ENCODE measurements at places on chromosomes 12 and 14.
A peak's percentile ranks its signal among the peaks of the same experiment; 100 is the strongest.

- no peak for DNase-seq
Observed at GRCh38 chr12:16863742-16864141, 257.8 kb upstream of the LMO3 start.

- no peak for DNase-seq
Observed at GRCh38 chr14:35406506-35407305, 2.2 kb upstream of the NFKBIA start.

DNA sequence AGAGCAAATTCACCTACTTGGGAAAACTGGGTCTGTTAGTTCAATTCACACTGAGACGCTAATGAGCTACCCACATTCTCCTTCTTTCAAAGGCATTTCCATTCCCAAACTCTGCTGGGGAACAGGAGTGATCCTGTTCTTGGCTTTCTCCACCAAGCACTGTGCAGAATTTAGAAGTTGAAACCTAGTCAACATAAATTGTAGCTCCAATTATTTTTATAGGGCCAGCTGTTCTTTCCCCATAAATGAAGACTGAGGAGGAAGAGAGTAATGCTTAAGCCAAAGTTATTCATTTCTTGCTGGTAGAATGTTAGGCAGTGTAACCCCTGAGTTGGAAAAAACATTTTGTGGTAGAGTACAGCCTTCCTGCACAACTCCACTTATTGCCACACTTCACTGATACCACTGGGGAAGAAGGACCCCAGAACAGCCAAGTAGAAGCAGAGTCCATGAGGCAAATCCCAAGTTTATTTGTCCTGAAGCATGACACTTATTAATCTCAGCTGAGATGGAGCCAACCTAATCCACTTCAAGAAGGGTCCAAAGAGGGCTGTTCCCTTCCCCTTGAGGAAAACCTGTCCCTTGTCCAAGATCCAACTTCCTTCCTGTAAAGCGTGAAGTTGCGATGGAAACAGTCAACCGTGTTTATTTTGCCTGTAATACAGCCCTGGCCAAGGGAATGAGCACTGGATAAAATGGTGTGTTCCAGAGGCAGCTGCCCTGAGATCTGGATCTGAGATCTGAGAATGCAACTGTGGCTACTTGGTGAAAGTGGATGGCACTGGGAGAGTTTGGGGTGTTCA is 151.8 kb downstream of the TBX5 start:
- DNase-seq: no peak

- no peak for DNase-seq
Observed at GRCh38 chr14:91732859-91733477, 1.1 kb upstream of the CATSPERB start.

- DNase-seq: no peak
Observed at GRCh38 chr14:49863487-49864281, 11.1 kb upstream of the NEMF start.

DNA sequence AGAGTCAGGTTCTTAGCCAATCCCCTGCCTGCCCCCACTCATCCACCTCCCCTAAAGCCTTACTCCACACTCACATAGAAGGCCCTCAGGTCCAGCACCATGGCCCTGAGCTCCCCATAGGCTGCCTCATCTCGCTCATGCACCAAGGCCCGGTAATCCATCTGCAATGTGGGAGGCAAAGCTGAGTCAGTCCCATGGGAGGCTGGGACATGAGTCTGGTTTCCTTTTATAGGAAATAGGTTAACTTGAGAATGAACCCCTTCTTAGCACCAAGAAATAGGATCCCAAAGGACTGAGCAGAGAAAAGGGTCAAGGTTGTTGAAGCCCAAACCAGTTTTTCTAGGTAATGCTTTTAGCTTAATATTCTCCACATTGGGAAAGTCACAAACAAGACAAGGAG is 2.1 kb upstream of the EMC9 start:
- DNase-seq: no peak

- DNase-seq: no peak
Observed at GRCh38 chr12:52361553-52361952, 5.7 kb downstream of the KRT85 start.

GRCh38 chr12:26918321-26919215 is 19.2 kb downstream of the INTS13 start:
- no peak for DNase-seq

DNA sequence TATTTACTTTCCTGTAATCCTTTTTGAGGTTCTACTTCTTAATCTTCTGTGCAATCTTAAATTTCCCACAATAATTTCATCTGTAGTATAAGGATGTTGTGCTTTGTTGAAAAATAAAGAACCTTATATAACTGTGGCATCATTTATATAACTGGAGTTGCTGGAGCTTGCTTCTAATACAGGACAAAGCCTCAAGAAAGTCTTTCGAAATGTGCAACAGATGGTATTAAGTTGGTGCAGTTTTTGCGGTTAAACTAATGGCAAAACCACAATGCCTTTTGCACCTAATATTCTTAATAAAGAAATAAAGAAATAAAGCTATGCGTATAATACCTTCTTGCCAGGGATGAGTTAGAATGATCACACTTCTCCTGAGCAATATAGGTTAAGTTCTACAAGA is 180.0 kb downstream of the KITLG start:
- no peak for DNase-seq

DNA sequence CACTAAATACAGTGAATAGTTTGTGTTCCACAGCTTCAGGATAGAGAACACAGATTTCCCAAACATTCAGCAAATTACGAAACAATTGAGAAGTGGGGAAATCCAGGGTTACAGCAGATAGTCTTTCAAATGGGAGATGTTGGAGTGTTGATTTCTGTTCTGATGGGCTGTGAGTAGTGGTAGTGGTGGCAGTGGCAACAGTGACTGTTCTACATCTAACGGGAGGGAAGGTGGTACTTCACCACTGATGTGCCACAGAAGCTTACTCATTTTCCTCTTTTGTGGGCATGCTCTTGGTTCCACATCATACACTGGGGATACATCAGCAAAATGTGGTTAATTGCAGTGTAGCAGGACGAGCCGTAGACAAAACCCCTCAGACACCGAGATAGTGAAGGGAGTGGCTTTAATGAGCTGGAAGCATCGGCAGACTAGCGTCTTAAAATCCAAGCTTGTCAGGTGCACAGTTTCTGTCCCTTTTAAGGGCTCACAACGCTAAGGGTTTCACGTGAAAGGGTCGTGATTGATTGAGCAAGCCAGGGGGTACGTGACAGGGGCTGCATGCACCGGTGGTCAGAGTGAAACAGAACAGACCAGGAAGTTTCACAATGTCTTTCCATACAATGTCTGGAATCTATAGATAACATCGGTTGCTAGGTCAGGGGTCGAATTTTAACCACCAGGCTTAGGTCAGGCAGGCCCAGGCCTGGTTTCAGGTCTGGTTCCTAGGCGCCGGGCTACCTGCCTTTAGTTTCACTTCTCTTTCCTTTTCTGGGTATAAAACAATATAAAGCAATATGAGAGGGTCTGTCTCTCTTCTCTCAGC is 330.6 kb upstream of the FBXO33 start:
- DNase-seq: no peak

GRCh38 chr12:6832125-6832524 is 3.9 kb downstream of the P3H3 start:
- no peak for DNase-seq

DNA sequence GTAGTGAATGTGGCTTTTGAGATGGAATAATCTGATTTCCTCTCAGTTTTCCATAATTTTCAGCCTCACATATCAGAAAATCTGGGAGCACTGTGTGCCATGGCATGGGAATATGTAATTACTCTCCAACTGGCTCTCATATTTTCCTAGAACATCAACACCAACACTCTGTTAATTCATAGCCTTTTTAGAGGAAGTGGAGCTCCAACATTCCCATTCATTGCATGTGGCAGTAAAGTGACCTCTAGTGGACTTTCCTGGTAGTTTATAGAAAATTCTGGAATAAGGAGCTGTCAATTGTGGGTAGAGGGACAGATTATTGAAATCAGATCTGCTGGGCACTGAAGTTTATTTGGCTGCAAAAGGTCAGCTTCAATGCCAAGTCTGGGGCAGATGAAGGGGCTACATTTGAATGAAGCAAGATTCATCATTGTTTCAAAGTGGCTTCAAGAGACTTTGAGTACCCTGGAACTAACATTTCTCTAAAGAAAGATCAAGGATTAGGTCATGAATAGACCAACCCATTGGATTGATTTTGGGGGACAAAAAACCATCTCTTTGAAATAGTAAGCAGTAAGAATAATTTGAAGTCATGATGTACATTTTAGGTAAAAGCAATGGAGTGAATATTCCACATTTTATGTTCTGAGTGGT is 23.6 kb upstream of the USP44 start:
- DNase-seq: peak; percentile 31
